GM04503 (cell line): ENCODE measurements at places on chromosomes 3 and 15.

DNA sequence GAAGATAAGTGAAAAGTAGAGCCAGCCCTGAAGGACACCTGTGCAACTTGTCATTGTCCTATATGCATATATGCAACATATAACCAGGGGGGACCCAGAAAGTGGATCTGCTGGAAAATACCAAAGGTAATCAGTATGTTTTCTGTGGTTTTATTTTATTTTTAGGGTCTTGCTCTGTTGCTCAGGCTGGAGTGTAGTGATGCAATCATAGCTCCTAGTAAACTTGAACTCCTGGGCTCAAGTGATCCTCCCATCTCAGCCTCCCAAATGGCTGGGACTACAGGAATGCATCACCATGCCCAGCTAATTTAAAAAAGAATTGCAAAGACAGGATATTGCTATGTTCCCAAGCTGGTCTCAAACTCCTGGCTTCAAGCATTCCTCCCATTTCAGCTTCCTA, 18.0 kb upstream of the ALDH1A2 start:
- no peak for DNase-seq

- DNase-seq, result no peak
Measured at GRCh38 chr15:63365273-63365680, 16.4 kb downstream of the CA12 start.

GRCh38 chr3:106302451-106303221, 433.8 kb upstream of the CBLB start:
- DNase-seq, result no peak

DNA sequence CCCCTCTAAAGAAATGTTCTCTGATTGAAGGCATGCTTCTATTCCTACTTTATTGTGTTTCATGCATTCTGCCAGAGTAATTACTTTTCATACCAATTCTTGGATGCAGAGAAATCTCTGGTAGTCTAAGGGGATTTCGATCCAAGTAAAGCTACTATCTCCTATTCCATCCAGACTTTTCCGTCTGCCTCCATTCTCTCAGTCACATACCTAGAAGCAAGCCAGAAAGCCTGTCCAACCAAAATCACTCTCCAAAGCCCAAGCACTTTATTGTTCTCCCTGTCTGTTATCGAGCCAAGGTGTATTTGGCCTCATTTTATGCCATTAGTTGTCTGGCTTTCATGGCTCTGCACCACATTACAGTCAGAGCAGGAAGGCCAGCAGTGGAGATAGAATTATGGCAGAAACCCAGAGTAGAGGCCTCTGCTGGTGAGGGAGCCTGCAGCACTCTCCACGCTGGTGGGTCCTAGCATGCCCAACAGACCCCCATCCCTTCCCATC, 95.9 kb downstream of the SLC49A4 start:
- no peak for DNase-seq

- DNase-seq, result no peak
Measured at GRCh38 chr3:25460751-25461150, 32.7 kb downstream of the RARB start.
